Fibroblast of skin of right biceps (primary cell): ENCODE measurements at places on chromosomes 2 and 18.

GRCh38 chr2:232798187-232798586 lies 21.8 kb upstream of the KCNJ13 start:
- no peak for DNase-seq

DNA sequence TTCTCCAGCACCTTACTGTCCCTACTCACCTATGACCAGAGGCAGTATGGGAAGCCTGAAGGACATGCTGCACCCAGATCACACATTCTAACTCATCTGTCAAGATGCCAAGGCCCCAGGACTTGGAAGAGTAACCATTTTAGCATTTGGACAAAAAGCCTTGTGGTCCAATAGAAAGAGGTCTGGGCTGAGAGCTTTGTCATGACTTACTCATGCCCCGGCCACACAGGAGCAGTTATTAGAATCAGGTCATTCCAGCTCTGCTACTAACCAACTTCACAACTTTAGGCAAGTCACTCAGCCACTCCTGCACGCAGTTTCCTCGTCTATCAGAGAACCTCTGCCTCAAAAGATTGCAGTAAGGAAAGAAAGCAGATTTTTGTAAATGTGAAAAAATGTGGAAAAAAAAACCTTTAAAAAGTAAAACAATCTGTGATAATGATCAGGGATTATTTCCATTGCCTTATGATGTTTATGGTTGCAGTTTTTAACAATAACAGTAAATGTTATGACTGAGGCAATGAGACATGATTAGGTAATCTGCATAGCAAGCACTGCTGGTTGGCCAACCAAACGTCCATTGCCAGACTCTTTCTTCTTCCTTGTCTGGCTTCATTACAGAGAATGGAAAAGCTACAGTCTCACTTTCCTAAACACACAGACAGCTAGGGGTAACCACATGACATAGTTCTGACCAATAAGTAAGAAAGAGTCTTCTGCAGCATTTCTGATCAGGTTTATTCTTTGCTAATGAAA lies 255.4 kb upstream of the CHAC2 start:
- DNase-seq, result peak; percentile 23

GRCh38 chr2:149661844-149662243 lies 74.3 kb upstream of the MMADHC start:
- DNase-seq, result peak; percentile 76

DNA sequence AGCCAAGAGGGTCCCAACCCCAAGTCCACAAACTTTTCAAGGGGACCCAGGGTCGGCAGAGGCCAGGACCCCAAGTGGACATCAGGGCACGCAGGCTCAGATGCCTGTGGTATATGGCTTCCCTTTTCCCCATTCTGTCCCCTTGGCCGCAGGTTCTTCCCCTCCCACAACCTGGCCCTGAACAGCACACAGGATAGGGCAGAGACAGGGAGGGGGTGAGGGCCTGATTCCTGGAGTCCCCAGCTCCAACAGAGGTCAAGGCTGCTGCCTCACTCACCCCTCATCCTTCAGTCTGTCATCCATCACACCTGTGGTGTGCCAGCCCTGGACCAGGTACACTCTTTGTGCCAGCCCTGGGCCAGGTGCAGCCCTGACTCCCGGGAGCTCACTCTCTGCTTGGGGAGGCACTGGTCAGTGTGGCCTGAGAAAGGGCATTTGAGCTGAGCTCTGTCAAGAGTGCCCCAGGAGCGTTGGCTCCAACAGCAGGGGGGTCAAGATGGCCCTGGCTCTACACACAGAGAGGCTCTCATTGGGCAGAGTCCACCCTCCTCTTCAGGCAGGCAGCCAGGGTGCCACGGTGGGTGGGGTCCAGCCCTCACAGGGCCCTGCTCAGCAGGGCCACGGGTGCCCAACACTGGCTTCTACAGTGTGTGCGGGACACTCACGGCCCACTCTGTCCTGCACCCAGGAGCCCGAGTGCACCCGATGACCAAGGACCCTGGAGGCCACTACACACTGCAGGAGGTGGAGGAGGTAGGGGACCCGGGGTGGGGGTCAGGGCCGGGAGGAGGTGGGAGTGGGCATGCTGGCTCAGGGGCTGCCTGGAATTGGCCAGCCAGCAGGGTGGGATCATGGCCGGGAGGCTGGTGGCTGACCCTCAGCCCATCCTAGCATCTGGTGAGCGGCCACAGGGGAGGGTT lies 1.6 kb downstream of the AGXT start:
- DNase-seq, result no peak

DNA sequence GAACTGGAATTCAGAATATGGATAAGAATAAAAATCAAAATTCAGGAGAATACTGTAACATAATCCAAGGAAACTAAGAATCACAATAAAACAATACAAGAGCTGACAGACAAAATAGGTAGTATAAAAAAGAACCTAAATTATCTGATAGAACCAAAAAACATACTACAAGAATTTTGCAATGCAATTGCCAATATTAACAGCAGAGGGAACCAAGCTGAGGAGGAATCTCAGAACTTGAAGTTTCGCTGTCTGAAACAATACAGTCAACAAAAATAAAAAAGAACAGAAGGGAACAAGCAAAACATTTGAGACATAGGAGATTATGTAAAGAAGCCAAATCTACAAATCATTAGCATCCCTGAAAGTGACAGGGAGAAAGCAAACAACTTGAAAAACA lies 84.1 kb upstream of the GALNT13 start:
- no peak for DNase-seq

- peak; percentile 49 for DNase-seq
Measured at GRCh38 chr18:47969816-47970215, 39.4 kb upstream of the SMAD2 start.

GRCh38 chr2:227774895-227775842 lies 29.5 kb downstream of the SCYGR8 start:
- DNase-seq, result no peak

DNA sequence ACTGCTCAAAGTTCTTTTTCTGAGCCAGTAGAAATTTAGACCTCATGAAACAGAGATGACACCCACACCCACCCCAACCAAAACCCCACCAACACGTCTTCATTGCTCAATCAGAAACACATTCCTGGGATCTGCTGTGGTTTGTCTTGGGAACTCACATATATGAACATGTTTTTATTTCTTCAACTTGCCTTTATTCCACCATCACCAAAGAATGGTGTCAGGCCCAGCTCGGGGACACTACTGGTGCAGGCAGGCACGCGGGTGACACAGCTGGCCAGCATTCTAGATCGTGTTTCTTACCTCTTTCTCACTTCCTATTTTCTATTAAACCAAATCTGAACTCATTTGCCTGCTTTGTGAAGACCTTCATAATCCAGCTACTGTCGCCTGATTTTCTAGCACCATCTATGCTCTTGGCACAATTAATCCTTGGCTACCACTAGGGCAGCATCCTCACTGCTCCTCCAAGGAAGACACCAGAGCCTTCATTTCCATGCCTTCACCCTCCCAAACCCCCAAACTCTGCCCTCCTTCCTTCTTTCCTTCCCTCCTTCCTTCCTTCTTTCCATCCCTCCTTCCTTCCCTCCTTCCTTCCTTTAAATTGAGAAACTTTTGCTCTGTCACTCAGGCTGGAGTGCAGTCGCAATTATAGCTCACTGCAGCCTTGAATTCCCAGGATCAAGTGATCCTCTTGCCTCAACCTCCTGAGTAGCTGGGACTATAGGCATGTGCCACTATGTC lies 157.1 kb downstream of the BCL2 start:
- peak; percentile 80 for DNase-seq

- no peak for DNase-seq
Measured at GRCh38 chr2:112907001-112907949, 3.7 kb upstream of the IL37 start.

DNA sequence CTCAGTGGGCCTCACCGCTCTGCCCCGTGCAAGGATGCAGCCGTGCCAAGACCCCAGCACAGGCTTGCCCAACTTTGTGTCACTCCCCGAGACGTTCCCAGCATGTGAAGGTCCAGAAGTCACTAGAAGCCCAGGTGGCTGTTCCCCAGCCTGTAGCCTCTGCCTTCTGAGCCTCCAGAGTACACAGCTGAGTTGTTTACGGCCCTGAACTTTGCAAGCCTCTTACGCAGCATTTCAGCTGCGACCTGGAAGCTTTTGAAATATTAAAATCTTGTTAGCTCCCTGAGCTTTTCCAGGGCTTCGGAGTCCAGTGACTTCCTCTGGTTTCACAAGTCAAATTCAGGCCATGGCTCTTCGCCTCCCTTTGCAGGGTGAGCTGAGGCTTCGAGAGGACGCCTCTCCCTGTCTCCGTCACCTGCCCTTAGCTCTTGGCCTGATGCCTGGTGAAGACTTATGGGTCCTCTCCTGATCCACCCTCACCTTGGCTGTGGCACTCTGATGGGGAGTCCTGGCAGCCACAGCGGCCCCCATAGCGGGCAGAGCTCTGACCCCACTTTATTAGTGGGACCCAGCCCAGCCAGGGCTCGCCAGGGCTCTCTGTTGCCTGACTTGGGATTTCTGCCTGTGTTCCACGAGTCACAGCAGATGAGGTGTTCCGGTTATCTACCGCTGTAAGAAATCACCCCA lies 76.5 kb upstream of the HPCAL1 start:
- no peak for DNase-seq

- no peak for DNase-seq
Measured at GRCh38 chr2:100453853-100454252, 16.4 kb upstream of the NMS start.

DNA sequence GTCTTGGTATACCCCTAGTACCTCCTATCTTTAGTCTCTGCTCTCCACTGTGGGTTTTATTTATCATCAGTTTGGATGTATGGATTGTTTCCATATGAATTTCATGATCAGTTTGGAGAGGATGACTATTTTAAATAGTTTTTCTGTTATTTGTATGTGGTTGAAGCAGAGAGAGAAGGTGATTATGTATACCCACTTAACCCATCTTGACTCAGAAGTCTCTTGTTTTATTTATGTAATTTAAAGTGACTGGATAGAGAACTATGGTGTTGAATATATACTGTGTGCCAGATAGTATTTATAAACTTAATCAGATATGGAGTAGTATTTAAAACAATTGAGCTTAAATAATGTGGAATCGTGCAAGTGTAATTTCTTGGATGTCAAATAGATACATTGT lies 39.9 kb downstream of the SMAD4 start:
- DNase-seq, result peak; percentile 50

- DNase-seq, result no peak
Measured at GRCh38 chr18:10044054-10044453, 130.2 kb downstream of the VAPA start.

- DNase-seq, result peak; percentile 49
Measured at GRCh38 chr2:66555501-66556324, 120.8 kb downstream of the MEIS1 start.

DNA sequence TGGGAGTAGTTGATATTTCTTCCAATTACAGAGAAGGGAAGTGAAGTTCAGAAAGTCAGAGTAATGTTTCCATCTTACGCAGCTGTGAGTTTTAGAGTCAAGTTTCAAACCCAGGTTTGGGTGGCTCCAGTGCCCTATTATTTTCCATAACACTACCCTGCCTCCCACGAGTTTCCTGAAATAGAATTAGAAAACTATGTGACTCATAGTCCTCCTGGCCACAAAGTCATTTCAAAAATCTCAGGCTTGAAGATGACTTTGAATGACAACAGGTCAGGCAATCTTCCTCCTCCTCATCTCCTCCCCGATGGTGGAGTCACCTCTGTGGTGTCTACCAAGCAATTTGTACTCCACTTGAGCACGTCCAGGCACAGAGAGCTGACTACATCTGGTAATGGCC lies 212.3 kb upstream of the TRIB2 start:
- peak; percentile 80 for DNase-seq

DNA sequence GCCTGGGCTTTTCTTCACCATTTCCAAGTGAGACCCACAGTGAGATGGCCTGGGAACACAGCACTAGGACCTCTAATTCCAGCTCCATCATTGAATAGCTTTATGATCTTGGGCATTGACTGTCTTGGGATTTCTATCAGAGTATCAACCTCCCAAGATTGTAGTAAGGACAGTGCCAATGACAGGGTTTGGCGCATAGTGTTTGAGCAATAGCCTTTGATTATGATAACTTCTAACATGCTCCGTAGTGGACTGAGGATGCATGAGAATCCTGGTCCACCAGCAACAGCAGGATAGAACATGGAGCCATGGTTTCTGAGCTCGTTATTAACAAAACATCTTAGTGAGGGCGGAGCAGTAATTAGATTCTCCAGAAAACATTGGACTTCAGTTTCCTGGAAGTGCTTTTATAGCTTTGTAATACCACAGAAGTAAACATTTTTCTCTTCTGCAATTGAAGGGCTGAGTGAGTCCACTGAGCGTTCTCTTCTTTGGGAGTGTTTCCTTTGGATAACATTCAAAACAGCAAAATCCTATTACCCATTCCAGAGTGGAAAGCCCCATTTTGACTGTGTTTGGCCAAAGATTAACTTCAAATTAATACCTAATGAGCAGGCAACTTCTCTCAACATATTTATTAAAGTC lies 63.7 kb downstream of the IL1R2 start:
- peak; percentile 28 for DNase-seq

GRCh38 chr2:147845411-147845971 lies 662 bp downstream of the ACVR2A start:
- DNase-seq, result peak; percentile 10

GRCh38 chr2:159124441-159124911 lies 156.0 kb downstream of the TANC1 start:
- peak; percentile 97 for DNase-seq

DNA sequence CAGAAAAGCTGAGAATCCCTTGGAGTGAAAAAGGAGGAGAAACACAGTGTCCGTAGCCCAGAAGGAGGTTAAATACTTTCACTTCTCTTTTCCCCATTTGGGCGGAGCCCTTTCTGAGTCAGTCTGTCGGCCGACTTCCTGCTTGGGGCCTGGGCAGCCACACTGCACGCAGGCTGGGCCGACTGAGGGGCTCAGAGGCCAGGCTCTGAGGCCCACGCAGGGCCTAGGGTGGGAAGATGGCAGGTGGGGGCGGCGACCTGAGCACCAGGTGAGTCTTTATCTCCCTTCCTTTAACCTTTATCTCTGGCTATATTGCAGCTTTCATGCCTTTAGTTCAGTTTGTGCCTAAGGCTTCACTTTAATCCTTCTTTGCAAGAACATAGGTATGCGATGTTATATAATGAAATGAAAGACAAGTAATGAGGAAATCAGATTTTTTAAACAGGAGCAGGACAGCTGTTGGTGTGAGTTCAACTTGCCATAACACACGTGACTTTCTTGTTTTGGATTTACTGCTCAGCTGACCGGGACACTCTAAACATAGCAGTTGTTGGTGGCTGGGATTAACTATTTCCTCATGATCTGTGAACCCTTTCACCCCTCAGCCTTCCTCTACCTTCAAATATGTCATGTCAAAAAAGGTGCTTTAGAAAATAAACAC lies at the start of gene SP100:
TSS of gene SP100 (plus strand) at position 141 of the 661 bp plus-strand sequence. CDS start at position 237, 96 bp downstream.
- DNase-seq, result peak; percentile 85
